Right lobe of liver (tissue), 6 donors: ENCODE measurements at places on chromosomes 7 and 10.

DNA sequence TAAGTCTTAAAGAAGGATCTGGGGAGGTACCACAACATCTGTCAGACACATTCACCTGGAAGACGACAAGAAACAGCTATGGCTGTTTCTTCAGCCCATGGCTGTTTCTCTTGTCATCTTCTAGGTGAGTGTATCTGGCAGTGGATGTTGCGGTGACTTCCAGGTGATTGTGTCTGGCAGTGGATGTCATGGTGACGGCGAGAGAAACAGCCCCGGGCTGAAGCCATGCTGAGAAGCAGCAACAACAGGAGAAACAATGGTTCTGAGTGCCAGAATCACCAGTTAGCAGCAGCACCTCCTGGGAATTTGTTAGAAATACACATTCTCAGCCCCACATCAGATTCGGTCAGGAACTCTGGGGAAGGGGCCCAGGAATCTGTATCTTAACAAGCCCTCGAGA is 68.6 kb upstream of the SYPL1 start:
- no peak for DNase-seq

GRCh38 chr7:25351761-25352160 is 123.5 kb upstream of the NPVF start:
- no peak for DNase-seq

DNA sequence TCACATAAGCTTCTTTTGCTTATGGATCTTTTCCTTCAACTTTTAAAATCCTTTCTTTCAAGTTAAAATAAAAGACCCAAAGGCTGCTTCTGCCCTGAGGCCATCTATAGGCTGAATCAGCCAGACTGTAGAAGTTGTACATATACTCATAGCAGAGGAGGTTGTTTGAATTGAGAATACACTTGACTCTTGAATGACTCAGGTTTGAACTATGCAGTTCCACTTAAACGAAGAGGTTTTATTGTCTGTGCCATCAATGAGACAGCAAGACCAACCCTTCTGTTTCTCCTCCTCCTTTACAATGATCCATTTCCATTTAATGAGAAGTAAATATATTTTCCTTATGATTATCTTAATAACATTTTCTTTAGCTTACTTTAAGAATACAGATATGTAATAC is 5.8 kb downstream of the ZNF365 start:
- DNase-seq = no peak

- no peak for DNase-seq
Measured at GRCh38 chr10:99682752-99683151, 23.4 kb downstream of the ENTPD7 start.

DNA sequence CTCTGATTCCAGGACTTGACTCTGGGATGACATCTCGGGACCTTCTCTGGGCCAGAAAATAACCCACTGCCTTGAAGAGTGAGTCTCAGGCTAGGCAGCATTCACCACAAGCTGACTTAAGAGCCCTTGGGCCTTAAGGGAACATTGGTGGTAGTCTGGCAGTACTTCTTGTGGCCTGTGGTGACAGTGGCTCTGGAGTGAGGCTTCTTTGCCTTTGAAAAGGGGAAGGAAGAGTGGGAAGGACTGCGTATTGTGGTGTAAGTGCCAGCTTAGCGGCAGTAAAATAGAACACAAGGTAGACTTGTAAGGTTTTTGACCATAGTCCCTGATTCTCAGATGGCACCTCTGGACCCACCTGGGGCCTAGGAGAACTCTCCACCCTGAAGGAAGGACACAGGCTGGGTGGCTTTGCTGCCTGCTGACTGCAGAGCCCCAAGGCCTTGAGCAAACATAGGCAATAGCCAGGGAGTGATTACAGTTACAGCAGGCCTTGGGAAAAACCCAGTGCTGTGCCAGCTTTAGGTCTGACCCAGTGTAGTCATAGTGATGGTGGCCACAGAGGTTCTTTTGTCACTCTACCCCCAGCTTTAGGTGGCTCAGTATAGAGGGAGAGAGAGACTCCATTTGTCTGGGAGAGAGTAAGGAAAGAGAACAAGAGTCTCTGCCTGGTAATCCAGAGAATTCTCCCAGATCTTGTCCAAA is 483.9 kb downstream of the SH2D4B start:
- DNase-seq = no peak

DNA sequence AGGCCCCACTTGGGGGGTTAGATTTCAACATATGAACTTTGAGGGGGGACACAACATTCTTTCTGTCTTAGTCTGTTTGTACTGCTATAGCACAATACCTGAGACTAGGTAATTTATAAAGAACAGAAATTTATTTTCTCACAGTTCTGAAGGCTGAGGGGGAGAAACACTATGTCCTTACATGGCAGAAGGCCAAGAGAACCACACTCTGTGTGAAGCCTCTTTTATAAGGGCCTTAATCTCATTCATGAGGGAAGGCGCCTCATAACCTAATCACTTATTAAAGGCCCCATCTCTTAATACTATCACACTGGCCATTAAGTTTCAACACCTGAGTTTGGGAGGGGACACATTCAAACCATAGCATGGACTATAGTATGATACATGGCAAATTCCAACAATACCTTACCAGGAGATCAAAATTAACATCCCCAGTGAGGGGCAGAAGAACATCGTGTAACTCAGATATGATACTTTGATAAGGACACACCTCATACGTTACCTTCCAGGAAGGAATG is 9.3 kb upstream of the PDLIM1 start:
- DNase-seq = no peak

DNA sequence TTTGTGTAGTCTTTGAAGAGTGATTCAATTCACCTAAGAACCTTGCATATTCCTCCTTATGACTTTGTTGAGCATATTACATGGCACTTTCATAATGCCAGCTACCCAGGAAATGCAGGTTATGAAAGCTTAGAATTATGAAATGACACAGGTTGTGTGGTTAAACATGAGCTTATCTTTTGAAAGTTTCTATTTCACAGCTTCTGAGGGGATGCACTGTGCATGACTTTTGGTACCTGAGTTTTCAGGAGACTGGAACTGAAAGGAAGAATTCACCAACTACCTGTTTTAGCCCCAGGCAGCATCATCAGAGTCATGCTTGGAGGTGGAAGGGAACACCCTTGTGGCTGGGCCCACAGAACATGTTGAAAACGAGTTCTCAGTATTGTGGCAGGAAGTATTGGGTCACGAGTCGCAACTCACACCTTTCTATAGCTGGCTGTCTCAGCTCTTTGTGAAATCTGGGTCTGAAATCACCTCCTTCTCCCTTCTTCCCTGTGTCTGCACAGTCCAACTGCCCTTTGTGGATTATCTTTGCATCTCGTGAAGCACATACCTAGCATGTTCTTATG is 228.2 kb downstream of the PTEN start:
- no peak for DNase-seq

GRCh38 chr7:118629898-118630438 is 405.5 kb downstream of the ANKRD7 start:
- no peak for DNase-seq

DNA sequence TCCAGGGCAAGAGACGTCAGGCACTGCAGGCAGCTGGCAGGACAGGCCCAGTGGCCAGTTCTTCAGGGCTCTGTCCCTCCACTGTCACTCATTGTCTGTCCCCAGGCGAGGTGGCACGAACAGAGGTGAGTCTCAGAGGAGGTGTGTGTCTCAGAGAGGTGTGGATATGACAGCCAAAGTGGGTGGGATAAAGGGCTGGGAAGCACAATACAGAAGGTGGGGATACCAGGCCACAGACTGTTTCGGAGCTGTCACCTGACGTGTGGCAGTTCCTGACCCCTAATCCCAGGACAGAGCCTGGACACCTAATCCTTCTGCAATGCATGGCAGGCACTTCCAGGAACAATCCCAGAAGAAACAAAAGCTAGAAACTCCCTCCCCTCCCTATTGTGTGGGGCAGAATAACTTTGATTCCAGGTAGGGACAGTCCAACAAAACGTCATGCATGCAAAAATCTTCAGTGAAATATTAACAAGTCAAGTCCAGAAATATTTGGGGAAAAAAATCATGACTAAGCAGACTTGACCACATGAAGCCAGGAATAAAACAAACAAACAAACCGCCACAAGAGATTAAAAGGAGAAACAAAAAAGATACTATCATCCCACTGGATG is 11.6 kb downstream of the KLRG2 start:
- DNase-seq = no peak

- DNase-seq = peak; percentile 25
Measured at GRCh38 chr10:60937022-60937421, 7.0 kb downstream of the RHOBTB1 start.

DNA sequence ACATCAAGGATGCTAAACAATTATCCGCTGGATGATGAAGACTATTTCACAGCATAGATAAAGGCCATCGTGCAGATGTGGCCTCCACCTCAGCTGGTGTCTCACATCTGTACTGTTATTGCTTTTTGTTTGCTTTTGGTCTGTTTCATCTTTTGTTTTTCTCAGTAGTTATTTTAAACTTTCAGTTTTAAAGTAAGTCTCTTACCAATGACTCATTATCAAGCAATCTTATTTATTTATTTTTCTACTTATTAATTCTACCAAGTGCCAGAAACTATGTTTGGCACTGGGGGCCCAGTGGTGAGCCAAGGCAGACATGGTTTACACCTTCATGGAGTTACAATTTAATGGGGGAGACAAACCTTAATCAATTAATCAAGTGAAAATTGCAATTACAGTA is 250.9 kb upstream of the TMEM72 start:
- no peak for DNase-seq

- DNase-seq = no peak
Measured at GRCh38 chr7:135704698-135705097, 23.3 kb downstream of the SLC13A4 start.

GRCh38 chr7:36591636-36592035 is 132.7 kb downstream of the AOAH start:
- DNase-seq = no peak

- DNase-seq = no peak
Measured at GRCh38 chr7:113141803-113142202, 23.4 kb upstream of the SMIM30 start.

GRCh38 chr10:99938563-99938962 is 71.2 kb downstream of the DNMBP start:
- no peak for DNase-seq

DNA sequence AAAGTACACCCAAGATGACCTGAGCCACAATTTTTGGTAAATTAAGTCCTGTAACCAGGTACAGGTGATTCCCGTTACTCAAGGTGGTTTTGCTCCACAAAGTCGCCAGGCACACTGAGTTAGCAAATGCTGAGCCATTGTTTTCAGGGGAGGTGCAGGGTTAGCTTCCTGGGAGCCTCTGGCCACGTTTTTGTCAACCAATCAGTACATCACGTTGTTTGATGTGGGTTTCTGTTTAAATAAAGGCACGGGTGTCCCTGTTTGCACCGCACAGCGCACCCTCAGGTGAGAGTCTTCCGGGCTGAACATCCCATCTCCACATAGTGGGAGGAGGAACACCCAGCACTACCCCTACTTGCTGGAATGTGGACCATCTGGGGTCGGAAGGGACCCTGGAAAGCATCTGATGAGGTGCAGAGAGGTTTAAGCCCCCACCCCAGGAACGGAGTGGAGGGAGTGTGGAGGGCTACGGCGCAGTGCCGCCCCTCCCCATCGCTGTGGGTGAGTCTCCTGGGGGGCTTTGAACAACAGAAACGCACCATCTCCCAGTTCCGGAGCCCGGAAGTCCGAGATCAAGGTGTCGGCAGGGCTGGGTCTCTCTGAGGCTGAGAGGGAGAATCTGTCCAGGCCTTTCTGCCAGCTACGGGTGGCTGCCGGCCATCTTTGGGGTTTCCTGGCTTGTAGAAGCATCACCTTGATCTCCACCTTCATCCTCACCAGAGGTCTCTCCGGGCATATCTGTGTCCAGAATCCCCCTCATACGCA is 42.5 kb downstream of the PRKAG2 start:
- peak; percentile 45 for DNase-seq

GRCh38 chr7:29937132-29937531 is 52.5 kb downstream of the SCRN1 start:
- no peak for DNase-seq

GRCh38 chr10:95542761-95543160 is 18.4 kb downstream of the SORBS1 start:
- no peak for DNase-seq

- peak; percentile 59 for DNase-seq
Measured at GRCh38 chr7:104010052-104010909, 20.8 kb upstream of the RELN start.

DNA sequence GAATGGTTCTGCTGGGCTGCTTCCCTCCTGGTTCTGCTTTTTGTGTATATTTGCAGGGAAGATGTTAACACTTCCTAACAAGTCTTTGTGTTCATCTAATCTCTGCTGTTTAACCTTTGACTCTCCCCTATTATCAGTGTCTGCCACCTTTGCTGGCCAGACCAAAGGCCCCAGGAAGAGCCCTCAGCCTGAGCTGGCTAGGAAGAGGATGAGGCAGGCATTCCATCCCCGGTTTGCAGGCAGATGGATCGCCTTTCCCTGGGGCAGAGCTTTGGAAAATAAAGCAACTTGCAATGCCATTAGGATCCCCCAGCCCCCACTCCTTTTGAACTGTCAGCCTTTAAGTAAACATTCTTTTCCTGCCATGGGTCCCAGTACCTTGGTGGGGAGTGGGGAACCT is 19.0 kb downstream of the DPCD start:
- DNase-seq = no peak

GRCh38 chr7:137328373-137329120 is 15.0 kb downstream of the PTN start:
- no peak for DNase-seq

- no peak for DNase-seq
Measured at GRCh38 chr10:117139581-117140524, 1.8 kb upstream of the VAX1 start.

- no peak for DNase-seq
Measured at GRCh38 chr10:119073584-119073983, 7.0 kb downstream of the EIF3A start.

DNA sequence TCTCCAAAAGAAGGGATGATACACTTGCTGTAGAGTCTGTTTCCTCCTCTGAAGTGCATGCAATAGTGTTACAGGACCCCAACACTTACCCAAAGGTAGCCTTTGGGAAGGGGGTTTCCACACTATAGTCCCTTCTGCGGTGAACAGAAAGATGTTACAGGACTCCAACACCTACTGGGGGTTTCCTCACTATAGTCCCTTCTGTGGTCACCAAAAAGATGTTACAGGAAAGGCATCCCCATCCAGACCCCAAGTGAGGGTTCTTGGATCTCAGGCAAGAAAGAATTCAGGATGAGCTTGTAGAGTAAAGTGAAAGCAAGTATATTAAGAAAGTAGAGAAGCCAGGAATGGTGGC is 69.2 kb upstream of the PIK3CG start:
- DNase-seq = no peak

DNA sequence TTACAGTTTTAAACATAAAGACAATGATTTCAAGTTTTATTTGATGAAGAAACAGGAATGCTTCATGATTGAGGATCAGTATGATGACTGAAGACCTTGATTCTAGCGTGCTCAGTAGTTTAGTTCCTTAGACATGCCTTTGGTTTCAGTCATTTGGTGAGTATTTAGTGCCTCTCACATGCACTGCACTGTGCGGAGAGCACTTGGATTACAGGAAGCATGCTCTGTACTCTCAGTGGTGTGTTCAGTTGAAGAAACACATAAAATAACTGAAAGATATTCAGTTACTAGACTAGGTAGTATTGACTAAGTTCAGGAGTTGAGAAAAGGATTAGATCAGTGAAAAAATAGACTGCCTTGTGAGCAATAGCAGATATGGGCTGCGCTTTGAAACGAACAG is 25.5 kb downstream of the RBM17 start:
- DNase-seq = no peak

- DNase-seq = peak; percentile 65
Measured at GRCh38 chr10:73886085-73886529, 11.8 kb upstream of the CAMK2G start.
